CD4-positive, alpha-beta T cell treated with Interleukin-15 for 4 hours (primary cell): ENCODE measurements at places on chromosomes 7 and 10.

GRCh38 chr10:77887631-77888355, 38.8 kb downstream of the DLG5 start:
- no peak for DNase-seq

DNA sequence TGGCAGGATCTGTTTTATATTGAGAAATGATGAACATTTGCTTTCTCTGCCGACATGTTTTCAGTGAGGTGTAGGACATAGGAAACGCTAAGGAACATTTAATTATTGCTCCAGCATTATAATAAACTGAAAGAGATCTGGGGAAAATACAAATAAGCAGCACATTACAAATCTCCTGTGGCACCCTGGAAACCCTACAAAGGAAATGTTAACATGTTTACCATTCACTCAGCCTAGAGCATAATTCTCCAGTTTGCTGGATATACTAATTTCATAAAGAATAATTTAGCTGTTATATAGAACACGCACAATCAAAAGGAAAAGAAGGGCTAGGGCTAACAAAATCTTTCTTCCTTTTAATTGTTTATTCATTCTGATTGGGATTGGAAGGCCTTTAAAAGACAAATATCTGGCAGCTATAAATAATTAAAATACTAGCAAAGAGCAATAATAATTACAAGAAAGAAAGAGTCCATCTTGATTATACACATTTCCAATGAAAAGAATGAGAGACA, 299.4 kb downstream of the CRPPA start:
- no peak for DNase-seq

DNA sequence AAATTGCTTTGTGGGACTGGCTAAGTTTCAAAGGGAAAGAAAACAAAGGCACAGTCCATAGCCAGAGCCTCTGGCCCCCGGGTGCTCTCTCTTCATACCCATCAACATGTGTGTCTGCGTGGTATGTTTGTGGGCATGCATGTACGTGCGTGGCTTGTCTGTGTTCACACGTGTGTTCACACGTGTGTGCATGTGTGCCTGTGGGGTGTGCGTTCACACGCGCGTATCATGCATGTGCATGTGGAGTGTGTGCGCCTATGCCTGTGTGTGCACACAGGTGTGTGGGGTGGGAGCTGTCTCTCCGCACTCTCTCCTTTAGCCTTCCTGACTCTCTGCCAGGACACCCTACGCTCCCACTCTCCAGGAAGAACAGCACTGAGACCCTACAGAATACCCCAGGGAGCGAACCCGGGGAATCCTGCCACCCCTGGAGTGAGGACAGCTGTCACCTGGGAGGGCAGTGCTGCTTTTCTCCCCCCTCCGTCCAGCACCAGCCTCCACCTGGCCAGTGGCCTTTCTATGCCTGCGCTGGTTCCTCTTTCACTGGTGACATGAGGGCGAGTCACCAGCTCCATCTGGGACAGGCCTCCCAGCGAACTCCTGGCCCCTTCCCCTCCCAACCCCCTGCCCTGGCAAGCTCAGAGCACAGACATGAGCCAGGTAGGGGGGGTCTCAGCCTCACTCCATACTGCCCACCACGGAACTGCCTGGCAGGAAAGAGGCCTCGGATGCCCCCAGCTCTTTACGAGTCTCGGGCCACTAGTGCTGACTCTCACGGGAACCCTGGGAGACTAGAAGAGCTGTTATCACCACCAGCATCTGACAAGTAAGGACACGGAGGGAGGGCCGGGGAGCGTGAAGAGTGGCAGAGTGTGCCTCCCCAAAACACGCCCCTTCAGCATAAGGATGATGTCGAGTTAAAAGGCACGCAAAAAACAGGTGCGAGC, 16.5 kb downstream of the WDR86 start:
- no peak for DNase-seq

GRCh38 chr7:4641091-4641666, 40.9 kb upstream of the FOXK1 start:
- no peak for DNase-seq

GRCh38 chr7:23955145-23955544, 245.1 kb downstream of the STK31 start:
- no peak for DNase-seq
